ENCODE measurements at places on chromosomes 5 and 9. TPM values are rescaled to one million over a fixed set of nuclear protein-coding genes. Genes with fewer than 3 reads are reported as not detected.

The INSL4 gene
- not detected for total RNA-seq

The OBP2B gene
- not detected for total RNA-seq

The ANKRD20A1 gene
- 1.1 TPM for total RNA-seq

The CD274 gene
- 3.1 TPM for total RNA-seq

The OR1K1 gene
- total RNA-seq = not detected

The C1QTNF2 gene
- 0.35 TPM for total RNA-seq

The LOX gene
- total RNA-seq = 77.0 TPM

The PCDHB8 gene
- total RNA-seq = 0.35 TPM

The VCAN gene
- 735 TPM for total RNA-seq

The ZFP2 gene
- 0.60 TPM for total RNA-seq

The FBP1 gene
- total RNA-seq = 0.08 TPM

The N4BP3 gene
- total RNA-seq = 0.35 TPM

The LHX3 gene
- not detected for total RNA-seq

The NUTM2G gene
- not detected for total RNA-seq

The ASPN gene
- 13.0 TPM for total RNA-seq

The CCDC192 gene
- total RNA-seq = not detected

The CENPH gene
- 1.5 TPM for total RNA-seq

All from smooth muscle cell of the coronary artery (primary cell).